NCI-H1105 treated with DMSO at 0.1 percent for 48 hours (cell line): ENCODE measurements at places on chromosomes 3 and 15.
A peak's percentile ranks its signal among the peaks of the same experiment; 100 is the strongest.

DNA sequence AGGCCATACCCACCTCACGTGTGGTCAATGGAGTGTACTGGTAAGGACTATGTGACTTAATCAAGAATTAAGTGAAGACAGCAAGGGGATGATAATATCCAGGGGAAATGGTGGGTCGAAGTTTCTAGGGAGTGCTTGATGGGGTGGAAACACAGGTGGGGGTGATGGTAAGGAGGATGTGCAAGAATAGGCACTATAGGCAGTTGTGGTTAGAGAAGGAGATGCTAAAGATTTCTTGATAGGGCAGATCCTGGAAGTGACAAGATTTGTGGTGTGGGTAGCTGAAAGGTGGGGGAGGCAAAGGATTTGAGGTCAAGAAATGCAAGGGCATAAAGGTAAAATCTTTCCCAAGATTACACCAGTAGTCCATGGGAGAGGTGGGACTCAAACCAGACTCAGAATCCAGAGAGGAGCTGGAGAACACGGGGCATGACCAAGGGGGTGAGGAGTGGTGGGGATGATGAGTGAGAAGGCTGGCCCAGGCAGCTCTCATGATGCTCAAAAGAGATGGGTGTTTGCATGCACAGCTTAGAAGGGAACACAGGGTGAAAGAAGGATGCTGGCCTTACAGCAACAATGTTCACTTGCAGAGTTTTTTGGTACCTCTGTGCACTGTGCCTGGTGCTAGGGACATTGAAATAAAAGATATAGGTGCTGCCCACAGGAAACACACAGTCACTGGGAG, 78.4 kb downstream of the CCR1 start:
- DNase-seq: no peak

DNA sequence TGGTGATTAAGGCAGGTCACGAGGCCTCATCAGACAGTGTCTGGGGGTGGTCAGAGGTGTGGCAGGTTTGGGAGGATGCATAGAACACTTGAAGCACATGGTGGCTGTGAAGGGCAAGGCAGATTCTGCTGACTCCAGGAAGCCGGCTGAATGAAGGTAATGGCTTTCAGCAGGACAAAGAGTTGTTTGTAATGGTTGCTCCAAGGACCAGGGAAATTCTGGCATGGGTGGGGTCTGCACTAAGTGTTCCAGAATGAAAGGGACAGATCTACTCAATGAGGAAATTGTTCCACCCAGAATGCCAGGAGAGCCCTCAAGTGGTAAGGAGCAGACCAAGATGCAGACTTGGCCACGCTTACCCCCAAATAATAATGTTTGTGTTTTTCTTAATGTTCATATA, 70.7 kb upstream of the ACAD9 start:
- DNase-seq: no peak

DNA sequence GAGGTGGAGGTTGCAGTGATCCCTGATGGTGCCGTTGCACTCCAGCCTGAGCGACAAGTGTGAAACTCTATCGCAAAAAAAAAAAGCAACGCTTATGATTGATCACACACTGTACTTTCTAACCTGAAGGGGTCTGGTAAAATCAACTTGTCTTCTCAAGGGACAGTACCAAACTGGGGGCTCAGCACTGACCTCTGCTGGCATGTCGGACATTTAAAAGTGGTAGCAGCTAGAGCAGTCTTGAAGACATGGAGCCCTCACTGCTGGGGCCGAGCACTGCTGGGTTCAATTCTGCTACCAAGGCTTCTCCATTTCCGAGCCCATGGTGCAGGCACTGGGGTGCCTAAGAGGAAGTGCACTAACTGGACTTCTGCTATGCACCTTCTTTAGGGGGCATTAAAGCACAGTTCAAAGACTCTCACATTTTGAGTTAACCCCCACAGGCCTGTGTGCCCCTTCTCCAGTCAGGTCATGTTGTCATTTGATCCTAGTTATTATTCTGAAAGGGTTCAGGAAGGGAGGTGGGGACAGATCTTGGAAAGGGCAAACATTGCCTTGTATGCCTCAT, 26.4 kb upstream of the LAMP3 start:
- peak; percentile 18 for DNase-seq

- DNase-seq: no peak
Observed at GRCh38 chr3:72434296-72434695, 413.9 kb downstream of the SHQ1 start.

- no peak for DNase-seq
Observed at GRCh38 chr3:141507392-141508066, 20.7 kb downstream of the RASA2 start.
